Sigmoid colon (tissue), 7 donors: ENCODE measurements at places on chromosomes 4 and X. TPM values are rescaled to one million over a fixed set of nuclear protein-coding genes. Genes with fewer than 3 reads are reported as not detected.

The FAM47E gene
- 2.1 TPM for total RNA-seq

The PCDH18 gene
- 108 TPM for total RNA-seq

The DGAT2L6 gene
- not detected for total RNA-seq

DNA sequence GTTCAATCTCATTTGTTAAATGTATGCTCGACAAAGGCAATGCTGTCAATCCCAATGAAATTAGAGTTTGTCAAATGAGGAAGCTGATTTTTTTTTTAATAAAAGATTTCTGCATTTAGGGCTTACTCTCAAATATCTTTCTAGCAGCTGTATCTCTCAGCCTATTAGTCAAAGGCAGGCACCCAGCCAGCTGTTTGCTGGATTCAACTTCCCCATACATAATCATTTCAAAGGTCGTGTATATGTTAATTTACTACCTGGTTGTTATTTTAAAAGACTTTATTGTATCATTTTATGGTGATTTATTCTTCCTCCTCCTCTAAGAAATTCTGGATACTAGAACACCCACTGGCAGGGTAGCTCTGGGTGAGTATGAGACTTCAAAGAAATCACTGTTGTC lies 27.1 kb downstream of the RAI2 start:
- H3K27me3 ChIP-seq, result no peaks in the 10 kb centered on the region
- no peak for DNase-seq
- H3K36me3 ChIP-seq, result no peaks in the 10 kb centered on the region
- no peaks in the 10 kb centered on the region for H3K4me1 ChIP-seq
- no peak overlapping the region for H3K4me3 ChIP-seq

DNA sequence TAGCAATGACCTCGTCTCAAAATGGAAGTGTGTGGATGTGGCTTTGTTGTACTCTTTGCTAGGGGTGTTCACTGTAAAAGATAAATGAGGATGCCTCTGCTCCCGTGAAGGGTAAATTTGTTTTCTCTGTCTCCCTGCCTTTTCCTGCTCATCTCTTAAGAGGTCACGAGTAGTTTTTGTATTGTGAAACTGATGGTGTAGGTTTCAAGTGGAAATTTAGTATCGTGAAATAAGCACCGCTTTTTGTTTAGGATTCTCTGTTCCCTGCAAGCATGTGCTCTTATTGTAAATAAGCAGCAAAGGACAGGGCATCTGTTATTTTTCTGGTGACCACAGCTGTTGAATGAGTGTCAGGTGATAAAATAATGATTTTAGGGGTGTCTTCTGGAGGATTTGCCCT lies 104.6 kb downstream of the PHEX start:
- no peaks in the 10 kb centered on the region for H3K36me3 ChIP-seq
- peak overlapping the region; percentile 60 for H3K27ac ChIP-seq
- DNase-seq, result no peak
- peaks cover 22% of the 10 kb centered on the region for H3K4me1 ChIP-seq
